Breast epithelium (tissue), 4 donors: ENCODE measurements at places on chromosomes 13 and 19. TPM values are rescaled to one million over a fixed set of nuclear protein-coding genes. Genes with fewer than 3 reads are reported as not detected.
A peak's percentile ranks its signal among the peaks of the same experiment; 100 is the strongest.

Gene DAZAP1
- 35.8 TPM for total RNA-seq

Gene KLF1
- not detected for total RNA-seq

DNA sequence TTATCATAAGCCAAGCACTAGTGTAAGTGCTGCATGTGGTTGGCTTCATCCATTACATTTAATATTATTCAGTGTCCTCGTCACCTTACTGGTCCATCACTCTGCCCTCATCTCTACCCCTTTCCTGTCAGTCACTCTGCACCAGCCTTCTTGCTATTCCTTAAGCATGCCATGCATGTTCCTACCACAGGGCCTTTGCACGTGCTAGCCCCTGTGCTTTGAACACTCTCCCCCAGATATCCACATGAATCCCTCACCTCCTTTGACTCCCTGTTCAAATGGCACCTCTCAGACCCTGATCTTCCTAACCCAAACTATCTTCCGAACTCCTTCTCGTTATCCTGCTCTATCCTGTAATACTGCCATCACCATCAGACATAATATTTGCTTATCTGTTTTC is 3.2 kb upstream of the RELB start:
- no peak overlapping the region for H3K27ac ChIP-seq
- no peaks in the 10 kb centered on the region for H3K36me3 ChIP-seq
- no peaks in the 10 kb centered on the region for H3K4me1 ChIP-seq
- no peak overlapping the region for H3K4me3 ChIP-seq
- no peak for DNase-seq

GRCh38 chr19:2455851-2456570 is 748 bp downstream of the LMNB2 start:
- no peaks in the 10 kb centered on the region for H3K27me3 ChIP-seq
- no peaks in the 10 kb centered on the region for H3K36me3 ChIP-seq
- H3K4me1 ChIP-seq, result no peaks in the 10 kb centered on the region
- DNase-seq, result no peak

- no peak for DNase-seq
- H3K27ac ChIP-seq, result no peak overlapping the region
- no peaks in the 10 kb centered on the region for H3K36me3 ChIP-seq
- no peaks in the 10 kb centered on the region for H3K27me3 ChIP-seq
- no peak overlapping the region for H3K4me3 ChIP-seq
Measured at GRCh38 chr13:114157869-114158495, 21.1 kb upstream of the CFAP97D2 start.

DNA sequence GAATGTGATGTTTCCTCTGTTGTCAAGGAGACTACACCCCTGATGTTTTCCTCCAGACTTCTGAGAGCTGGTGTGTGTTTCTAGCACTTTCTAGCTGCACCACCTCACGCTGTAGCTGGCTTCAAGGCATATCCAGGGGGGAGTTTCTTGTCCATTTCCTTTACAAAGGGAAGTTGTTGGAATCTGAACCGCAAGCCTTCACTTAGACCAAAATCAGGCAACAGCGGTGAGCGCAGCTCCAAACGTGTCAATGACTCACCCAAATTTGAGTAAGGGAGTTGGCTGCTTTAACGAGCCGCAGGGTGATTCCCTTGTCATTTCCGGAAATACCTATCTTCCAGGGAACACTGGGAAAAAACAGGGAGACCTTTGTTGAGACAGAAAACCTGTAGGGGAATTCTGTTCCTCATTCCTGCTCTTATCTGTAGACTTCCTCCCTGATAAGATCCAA is 2.5 kb downstream of the LDLR start:
- peak overlapping the region; percentile 98 for H3K27ac ChIP-seq
- H3K36me3 ChIP-seq, result no peaks in the 10 kb centered on the region
- H3K4me3 ChIP-seq, result peak overlapping the region; percentile 81
- H3K4me1 ChIP-seq, result peaks cover 9% of the 10 kb centered on the region
- H3K27me3 ChIP-seq, result no peaks in the 10 kb centered on the region

DNA sequence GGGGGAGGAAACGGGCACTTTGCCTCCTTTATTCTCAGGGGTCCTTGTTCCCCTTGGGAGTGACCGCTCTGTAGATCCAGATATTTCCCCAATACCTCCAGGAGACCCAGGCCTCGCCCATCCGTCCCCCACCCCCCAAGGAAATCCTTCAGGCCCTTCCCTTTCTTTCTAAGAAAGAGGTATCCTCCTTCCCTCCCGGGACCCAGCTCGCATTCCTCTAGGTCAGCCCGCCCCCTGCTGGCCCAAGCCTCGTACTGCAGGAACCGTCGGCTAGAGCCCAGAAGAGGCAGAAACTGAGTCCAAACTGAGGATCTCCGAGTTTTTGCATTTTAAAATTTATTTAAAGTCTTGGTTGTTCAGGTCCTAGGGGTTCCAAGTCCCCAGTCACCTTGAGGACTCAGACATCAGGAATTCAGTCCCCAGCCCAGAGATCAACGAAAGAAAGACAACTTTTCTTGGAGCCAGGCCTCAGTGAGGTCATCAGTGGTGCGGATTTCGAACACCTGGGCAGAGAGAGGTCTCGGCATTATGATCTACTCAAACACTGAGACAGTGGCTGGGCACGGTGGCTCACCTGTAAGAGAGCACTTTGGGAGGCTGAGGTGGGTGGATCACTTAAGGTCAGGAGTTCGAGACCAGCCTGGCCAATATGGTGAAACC is 7.5 kb upstream of the LRFN1 start:
- H3K4me1 ChIP-seq, result no peaks in the 10 kb centered on the region
- no peaks in the 10 kb centered on the region for H3K36me3 ChIP-seq
- peak; percentile 80 for DNase-seq
- no peak overlapping the region for H3K4me3 ChIP-seq
- H3K27me3 ChIP-seq, result no peaks in the 10 kb centered on the region

DNA sequence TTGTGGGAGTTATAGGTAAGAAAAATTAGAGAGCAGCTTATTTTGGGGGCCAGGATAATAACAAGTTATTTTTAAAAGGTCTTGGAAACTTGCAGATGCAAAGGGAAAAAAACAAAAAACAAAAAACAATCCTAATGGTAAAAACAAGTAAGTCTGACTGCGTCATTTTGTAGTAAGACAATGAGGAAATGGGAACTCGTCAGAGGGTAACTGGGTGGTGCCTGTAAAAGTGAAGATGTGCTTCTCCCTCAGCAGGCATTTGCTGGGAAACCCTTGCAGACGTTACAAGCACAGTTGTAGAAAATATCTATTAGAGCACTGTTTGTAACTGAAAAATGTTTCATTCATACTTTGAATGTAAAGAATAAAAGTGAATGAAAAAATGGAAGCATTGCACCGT is 2.2 kb upstream of the TNFSF13B start:
- no peak for DNase-seq
- H3K4me1 ChIP-seq, result no peaks in the 10 kb centered on the region
- no peak overlapping the region for H3K27ac ChIP-seq
- no peaks in the 10 kb centered on the region for H3K36me3 ChIP-seq
- H3K27me3 ChIP-seq, result no peaks in the 10 kb centered on the region

Gene LGALS7
- 1.5 TPM for total RNA-seq

- no peaks in the 10 kb centered on the region for H3K27me3 ChIP-seq
- DNase-seq, result no peak
- no peaks in the 10 kb centered on the region for H3K36me3 ChIP-seq
Measured at GRCh38 chr19:57305056-57305455, 15.2 kb upstream of the ZNF543 start.

DNA sequence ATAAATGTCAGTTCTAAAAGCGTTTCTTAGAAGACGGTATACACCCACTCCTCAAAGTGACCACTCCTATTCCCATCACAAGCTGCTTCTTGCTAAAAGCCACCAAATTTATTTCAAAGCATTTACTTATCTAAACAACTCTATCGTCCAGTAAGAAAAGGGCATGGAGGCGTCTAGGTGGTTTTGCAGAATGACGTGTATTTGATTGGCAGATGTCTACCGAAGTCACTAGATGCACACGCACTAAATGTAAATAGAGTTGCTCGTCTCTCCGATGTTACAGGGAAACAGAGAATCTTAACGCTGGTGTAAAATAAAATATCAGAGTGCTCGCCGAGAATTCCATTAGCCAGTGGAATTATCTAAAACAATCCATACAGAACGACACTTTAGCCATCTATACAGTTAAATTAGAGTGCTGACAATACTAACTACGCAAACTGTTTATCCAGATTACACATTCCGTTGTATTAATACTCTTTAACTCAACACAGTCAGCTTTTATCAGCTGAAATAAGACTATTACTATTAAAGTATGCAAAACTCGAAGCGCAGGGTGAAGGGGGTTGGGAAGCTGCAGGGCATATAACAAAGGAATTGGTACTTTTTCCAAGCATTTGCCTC is 1.9 kb downstream of the KLF12 start:
- no peaks in the 10 kb centered on the region for H3K4me1 ChIP-seq
- no peaks in the 10 kb centered on the region for H3K36me3 ChIP-seq
- peak overlapping the region; percentile 96 for H3K4me3 ChIP-seq
- H3K27ac ChIP-seq, result peak overlapping the region; percentile 93
- H3K27me3 ChIP-seq, result no peaks in the 10 kb centered on the region

- no peaks in the 10 kb centered on the region for H3K36me3 ChIP-seq
- no peak overlapping the region for H3K4me3 ChIP-seq
- no peak overlapping the region for H3K27ac ChIP-seq
- no peak for DNase-seq
Measured at GRCh38 chr13:22128441-22129408, 457.9 kb downstream of the FGF9 start.

Gene RXFP2
- total RNA-seq, result not detected

Gene AMH
- total RNA-seq, result not detected

GRCh38 chr19:19471682-19472081 is 43.7 kb downstream of the TSSK6 start:
- no peak overlapping the region for H3K27ac ChIP-seq
- H3K36me3 ChIP-seq, result no peaks in the 10 kb centered on the region
- H3K4me1 ChIP-seq, result no peaks in the 10 kb centered on the region
- H3K4me3 ChIP-seq, result no peak overlapping the region
- no peaks in the 10 kb centered on the region for H3K27me3 ChIP-seq
- DNase-seq, result no peak

GRCh38 chr19:54231077-54231931 is 8.5 kb upstream of the LILRB3 start:
- DNase-seq, result peak; percentile 60
- H3K27me3 ChIP-seq, result no peaks in the 10 kb centered on the region
- no peak overlapping the region for H3K4me3 ChIP-seq
- no peaks in the 10 kb centered on the region for H3K4me1 ChIP-seq
- no peaks in the 10 kb centered on the region for H3K36me3 ChIP-seq
- H3K27ac ChIP-seq, result no peak overlapping the region

DNA sequence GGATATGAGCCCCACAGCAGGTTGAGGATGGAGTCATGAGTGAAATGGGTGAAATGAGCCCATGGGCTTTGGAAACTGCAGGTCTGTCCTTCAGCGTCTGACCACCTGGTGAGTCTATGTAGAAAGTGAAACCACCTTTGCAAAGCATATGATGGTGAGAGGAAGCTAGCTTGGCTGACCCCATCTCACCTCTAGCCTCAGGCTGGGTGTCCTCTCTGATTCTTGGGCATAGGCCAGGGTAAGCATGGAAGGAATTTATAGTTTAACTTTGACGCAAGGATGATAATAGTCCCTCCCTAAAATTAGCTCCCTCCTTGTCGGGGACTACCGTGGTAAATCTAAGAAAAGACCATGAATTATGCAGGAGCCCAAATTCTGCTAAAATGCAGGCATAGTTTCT is 16.8 kb upstream of the PSG9 start:
- H3K4me3 ChIP-seq, result no peak overlapping the region
- no peaks in the 10 kb centered on the region for H3K4me1 ChIP-seq
- no peak overlapping the region for H3K27ac ChIP-seq
- no peaks in the 10 kb centered on the region for H3K27me3 ChIP-seq
- no peaks in the 10 kb centered on the region for H3K36me3 ChIP-seq
- no peak for DNase-seq

GRCh38 chr19:42290523-42291434 is 11.2 kb upstream of the PRR19 start:
- no peak overlapping the region for H3K4me3 ChIP-seq
- H3K4me1 ChIP-seq, result no peaks in the 10 kb centered on the region
- H3K27ac ChIP-seq, result no peak overlapping the region
- H3K36me3 ChIP-seq, result no peaks in the 10 kb centered on the region
- no peak for DNase-seq
- H3K27me3 ChIP-seq, result no peaks in the 10 kb centered on the region

- no peaks in the 10 kb centered on the region for H3K36me3 ChIP-seq
- H3K4me3 ChIP-seq, result no peak overlapping the region
- no peak overlapping the region for H3K27ac ChIP-seq
- no peaks in the 10 kb centered on the region for H3K4me1 ChIP-seq
Measured at GRCh38 chr19:29731331-29731850, 16.3 kb upstream of the C19orf12 start.

GRCh38 chr13:75836441-75836840 is 200.3 kb downstream of the LMO7 start:
- H3K4me3 ChIP-seq, result no peak overlapping the region
- no peaks in the 10 kb centered on the region for H3K36me3 ChIP-seq
- H3K27ac ChIP-seq, result no peak overlapping the region
- H3K4me1 ChIP-seq, result no peaks in the 10 kb centered on the region

DNA sequence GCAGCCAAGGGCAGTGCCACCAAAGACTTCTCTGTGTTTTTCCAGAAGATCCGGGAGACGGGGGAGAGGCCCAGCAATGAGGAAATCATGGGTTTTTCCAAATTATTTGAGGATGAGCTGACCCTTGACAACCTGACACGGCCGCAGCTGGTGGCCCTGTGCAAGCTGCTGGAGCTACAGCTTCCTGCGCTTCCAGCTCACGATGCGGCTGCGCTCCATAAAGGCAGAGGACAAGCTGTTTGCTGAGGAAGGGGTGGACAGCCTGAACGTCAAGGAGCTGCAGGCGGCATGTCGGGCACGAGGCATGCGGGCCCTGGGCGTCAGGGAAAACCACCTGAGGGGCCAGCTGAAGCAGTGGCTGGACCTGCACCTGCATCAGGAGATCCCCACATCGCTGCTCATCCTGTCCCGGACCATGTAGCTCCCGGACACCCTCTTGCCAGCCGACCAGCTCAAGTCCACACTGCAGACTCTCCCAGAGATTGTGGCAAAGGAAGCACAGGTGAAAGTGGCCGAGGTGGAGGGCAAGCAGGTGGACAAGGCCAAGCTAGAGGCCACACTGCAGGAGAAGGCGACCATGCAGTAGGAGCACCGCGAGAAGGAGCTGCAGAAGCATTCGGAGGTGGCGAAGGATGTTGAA is 11.7 kb downstream of the ZSCAN1 start:
- no peaks in the 10 kb centered on the region for H3K4me1 ChIP-seq
- H3K27me3 ChIP-seq, result no peaks in the 10 kb centered on the region
- H3K27ac ChIP-seq, result no peak overlapping the region
- no peaks in the 10 kb centered on the region for H3K36me3 ChIP-seq

DNA sequence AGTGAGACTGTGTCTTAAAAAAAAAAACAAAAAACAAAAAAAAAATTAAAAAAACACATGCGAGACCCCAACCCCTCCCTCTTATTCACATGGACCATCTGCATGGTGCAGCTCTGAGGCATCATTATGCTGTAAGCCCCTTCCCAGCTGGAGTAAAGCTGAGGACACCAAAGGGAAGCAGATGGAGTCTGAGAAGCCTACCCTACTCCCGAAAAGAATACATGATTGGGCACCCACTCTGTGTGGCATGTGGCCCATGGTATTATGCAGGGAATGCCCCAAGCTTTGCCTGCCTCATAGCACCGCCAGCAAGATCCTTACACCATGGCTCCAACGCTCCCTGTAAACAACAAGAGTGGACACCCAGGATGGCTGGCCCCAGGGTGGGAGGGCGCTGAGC is 4.7 kb downstream of the PTH2 start:
- peaks cover 9% of the 10 kb centered on the region for H3K27me3 ChIP-seq
- H3K36me3 ChIP-seq, result no peaks in the 10 kb centered on the region
- no peak overlapping the region for H3K27ac ChIP-seq

Gene ZSCAN18
- 94.4 TPM for total RNA-seq

Gene FAM124A
- total RNA-seq, result 2.2 TPM

GRCh38 chr19:8731428-8732169 is 10.2 kb downstream of the OR2Z1 start:
- no peak overlapping the region for H3K4me3 ChIP-seq
- no peak overlapping the region for H3K27ac ChIP-seq
- H3K4me1 ChIP-seq, result no peaks in the 10 kb centered on the region
- no peaks in the 10 kb centered on the region for H3K27me3 ChIP-seq
- H3K36me3 ChIP-seq, result no peaks in the 10 kb centered on the region
